ENCODE measurements at places on chromosomes 2 and 18. TPM values are rescaled to one million over a fixed set of nuclear protein-coding genes. Genes with fewer than 3 reads are reported as not detected.

The AGAP1 gene
- 0.52 TPM for total RNA-seq

- DNase-seq = no peak
Measured at GRCh38 chr2:46329803-46330775, 32.9 kb downstream of the EPAS1 start.

DNA sequence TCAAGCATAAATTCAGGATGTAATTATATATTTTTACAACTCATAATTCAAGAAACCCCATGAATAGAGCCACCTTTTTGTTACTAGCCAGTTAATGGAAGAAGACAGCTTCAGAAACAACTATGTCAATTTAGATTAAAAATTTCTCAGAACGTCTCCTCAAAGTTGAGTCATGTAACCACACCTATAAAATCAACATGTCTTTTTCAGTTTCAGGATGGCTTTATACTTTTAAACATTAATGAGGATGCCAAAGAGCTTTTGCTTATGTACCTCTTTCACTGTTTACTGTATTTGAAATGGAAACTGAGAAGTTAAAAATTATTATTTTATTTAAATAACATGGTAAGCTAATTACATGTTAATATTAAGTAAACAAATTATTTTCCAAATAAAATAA, 280.1 kb downstream of the PTH2R start:
- DNase-seq = no peak

DNA sequence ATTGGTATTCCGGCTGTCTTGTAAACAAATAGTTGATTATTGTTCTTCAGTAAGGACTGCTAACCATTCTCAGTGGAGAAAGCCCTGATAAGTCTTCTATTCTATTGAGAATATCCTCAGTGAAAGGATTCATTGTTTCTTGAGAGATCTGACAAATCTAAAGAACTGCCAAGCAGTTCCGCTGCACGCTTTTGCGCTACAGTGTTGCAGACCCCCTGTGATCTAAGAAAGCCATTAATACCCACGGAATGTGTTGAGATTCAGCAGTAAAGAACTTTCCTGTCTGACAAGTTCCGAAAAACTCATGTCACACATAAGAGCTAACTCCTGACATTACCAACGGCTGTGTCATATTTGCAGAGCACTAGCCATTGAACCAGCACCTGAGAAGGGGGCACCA, 63.8 kb downstream of the ZNF236 start:
- DNase-seq = no peak

GRCh38 chr2:197708331-197708730, 3.2 kb downstream of the MARS2 start:
- no peak for DNase-seq

DNA sequence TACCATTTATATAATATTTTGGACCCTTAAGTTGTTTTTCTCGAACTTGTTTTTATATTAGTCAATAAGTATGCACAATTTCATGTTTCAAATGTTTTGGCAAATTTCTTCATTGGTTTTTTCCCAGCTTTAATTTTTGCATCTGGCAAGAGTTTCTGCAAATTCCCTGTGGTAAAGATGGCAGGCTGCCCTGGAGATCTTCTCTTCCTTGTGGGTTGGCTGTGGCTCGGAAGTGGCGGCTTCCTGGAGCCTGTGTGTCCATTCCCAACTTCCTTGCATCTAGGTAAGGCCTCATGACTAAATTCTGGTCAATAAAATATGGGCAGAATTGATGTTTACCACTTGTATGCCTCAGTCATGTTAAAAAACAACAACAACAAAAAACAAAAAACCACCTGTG, 818.6 kb downstream of the EPHA4 start:
- no peak for DNase-seq

GRCh38 chr2:19818039-19818438, 83.7 kb downstream of the TTC32 start:
- no peak for DNase-seq

GRCh38 chr18:3689091-3689490, 239.1 kb downstream of the TGIF1 start:
- no peak for DNase-seq

- DNase-seq = no peak
Measured at GRCh38 chr2:197204519-197205250, 105.9 kb downstream of the ANKRD44 start.

DNA sequence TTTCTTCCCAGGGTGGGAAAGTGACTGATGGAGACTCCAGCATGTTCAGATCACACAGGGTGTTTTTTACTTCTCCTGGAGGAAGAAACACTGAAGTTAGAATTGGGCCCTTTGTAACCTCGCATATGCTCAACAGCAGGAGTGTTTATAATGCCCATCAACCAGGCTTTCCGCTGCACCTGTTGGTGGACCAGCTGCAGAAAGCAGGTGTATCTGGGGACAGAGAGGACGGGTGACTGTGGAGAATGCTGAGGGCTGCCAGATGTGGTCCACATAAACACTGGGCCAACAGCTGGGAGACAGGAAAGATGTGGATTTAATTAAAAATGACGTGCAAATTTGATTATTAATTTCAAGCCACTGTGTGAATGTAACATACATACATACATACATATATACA, 335.5 kb upstream of the SPRED2 start:
- DNase-seq = no peak

DNA sequence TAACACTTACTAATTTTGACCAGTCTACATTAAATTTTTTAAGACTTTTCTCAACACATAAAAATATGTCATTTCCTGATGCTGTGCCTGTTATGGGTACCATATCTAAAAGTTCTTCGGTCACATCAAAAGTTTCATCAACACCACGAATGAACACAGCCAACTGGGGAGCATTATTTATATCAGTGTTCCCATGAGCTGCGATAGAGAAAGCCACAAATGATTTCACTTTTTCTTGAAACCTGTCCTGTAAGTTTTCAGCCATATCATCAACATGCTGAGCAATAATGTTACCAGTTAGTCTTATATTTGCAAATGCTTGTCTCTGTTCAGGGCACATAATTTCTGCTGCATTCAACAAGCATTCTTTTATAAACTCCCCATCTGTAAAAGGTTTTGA, 30.4 kb upstream of the NCL start:
- no peak for DNase-seq
